ENCODE measurements at places on chromosomes 3 and 15.

GRCh38 chr15:74541494-74542165 lies 610 bp downstream of the ARID3B start:
- DNase-seq: no peak

DNA sequence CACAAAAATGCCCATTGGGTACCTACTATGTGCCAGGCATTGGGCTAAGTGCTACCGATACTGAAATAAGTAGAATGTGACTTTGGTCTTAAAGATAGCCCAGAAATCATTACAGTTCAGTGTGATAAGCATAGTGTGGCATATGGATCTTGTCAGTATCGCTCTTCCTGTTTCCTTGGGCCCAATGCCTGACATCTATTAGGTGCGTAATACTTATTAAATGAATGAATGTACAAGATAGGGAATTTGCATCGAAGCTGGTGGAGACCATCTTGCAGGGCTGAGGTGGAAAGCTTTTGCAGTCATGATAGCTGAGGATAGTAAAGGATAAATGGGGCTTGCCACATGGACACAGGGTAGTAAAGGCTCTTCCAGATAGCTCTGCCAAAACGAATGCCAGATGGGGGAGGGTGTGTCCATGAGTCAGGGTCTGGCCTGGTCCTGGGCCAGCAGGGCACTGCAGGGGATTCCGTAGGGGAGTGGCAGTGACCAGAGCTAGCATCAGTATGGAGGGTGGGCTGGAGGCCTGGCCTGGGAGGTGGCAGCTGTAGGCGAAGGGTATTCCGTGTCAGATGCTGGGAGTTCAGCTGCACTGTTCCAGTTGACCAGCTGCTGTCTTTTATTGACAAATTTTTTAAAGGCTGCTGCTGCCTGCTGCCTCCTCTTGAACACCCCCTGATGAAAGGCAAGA lies 23.5 kb downstream of the TSEN2 start:
- peak; percentile 40 for DNase-seq

DNA sequence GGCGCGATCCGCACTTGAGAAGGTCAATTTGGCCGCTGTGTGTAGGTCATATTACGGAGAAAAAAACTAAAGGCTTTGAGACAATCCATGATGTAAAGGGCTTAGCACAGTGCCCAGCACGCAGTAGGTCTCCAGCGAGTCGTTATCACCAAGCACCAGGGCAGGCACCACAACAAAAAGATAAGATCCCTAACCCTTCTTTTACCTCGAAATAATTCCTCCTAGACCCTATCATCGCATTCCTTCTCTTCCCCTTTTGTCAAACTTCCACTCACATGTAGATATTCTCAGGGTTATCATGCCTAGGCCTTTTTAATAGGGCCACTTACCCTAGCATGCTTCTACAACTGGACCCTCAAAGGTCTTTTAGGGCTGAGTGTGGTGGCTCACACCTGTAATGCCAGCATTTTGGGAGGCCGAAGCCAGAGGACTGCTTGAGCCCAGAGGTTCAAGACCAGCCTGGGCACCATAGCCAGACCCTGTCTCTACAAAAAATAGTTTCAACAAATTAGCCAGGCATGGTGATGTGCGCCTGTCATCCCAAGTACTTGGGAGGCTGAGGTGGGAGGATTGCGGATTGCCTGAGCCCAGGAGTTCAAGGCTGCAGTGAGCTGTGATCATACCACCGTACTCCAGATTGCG lies 13.5 kb downstream of the ZNF774 start:
- DNase-seq: no peak

GRCh38 chr3:187708696-187709095 lies 6.3 kb upstream of the RTP2 start:
- no peak for DNase-seq

DNA sequence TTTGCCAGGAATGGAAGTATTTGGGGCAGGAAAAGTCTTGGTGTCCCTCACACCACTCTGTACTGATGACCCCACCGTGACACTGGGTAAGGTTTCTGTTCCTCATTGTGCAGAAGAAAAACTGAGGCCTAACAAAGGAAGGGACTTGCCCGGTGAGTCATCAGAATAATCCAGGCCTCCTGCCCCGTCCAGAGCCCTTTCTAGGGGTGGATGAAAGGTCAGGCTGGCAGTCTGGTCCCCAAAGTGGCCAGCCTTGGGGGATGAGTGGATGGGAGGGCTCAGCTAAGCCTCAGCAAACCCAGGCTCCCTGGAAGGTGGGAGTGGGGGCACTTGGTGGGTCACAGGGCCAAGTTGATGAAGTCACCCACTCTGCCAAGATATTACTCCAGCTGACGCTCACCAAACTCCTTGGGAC lies 2.3 kb upstream of the DNAH1 start:
- DNase-seq: no peak

GRCh38 chr3:43019826-43020225 lies 40.7 kb downstream of the GASK1A start:
- no peak for DNase-seq

- no peak for DNase-seq
These were observed 34.6 kb upstream of the MUC13 start for GRCh38 chr3:124969190-124969589.

GRCh38 chr3:7506606-7507180 lies 645.8 kb downstream of the GRM7 start:
- DNase-seq: no peak

DNA sequence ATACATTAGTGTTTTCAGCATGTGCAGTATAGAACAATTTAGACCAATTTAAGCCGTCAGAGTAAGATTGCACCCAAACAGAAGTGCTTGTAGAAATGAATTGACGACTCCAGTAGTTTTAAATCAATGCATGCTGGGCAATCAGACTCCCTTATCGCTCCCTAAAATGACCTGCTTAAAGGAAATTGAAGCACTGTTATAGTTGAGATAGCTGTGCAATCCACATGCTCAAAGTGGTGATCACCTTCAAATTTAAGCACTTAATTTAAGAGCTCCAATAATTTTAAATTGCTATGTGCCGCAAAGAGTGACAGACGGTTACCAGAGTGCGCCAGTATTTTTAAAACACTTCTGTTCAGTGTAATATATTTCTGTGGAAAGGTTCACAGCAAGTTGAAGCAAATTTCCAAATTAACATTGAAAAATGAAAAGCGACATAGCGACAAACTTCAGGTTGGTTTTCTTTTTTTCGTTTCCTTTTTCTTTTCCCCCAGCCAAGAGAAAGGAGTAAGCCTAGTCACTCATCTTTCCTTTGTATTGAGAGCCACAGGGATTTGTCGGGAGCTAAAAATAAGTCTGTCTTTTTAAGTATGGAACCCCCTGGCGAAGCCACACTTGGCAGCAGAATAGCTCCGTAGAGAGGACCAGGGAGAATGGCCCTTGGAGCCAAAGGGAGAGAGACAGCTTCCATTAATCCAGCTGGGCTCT lies 436.4 kb upstream of the RBMS3 start:
- DNase-seq: no peak
